ENCODE measurements at places on chromosomes 7 and 10.

GRCh38 chr7:12139416-12139815 is 71.7 kb upstream of the TMEM106B start:
- DNase-seq = no peak

DNA sequence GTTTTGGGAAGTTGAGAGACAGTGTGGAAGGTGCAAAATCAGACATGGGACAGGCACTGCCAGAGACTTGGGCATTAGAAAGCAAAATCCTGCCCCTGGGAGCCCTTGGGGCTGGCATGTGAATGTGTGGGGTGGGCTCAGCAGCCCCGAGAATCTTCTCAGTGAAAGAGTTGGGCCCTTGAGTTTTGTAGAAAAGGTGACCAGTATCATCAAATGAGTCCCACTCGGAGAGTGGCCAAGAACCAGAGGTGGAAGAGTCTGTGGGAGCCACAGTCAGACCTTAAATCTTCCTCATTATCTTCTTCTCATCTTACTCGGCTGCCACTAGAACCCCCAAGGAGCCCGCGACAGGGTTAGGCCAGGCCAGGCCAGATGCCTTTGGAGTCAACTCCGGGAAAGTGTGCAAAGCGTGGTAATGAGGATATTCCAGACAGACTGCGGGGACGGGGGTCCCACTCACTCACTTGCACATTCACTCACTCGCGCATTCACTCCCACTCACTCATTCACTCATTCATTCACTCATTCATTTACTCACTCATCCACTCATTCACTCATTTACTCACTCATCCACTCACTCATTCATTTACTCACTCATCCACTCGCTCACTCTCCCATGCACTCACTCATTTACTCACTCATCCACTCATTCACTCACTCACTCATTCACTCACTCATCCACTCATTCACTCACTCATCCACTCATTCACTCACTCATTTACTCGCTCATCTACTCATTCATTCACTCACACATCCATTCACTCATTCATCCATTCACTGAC is 74.9 kb downstream of the CARD11 start:
- no peak for DNase-seq

- DNase-seq = no peak
Measured at GRCh38 chr10:96416643-96417042, 57.8 kb upstream of the OPALIN start.

DNA sequence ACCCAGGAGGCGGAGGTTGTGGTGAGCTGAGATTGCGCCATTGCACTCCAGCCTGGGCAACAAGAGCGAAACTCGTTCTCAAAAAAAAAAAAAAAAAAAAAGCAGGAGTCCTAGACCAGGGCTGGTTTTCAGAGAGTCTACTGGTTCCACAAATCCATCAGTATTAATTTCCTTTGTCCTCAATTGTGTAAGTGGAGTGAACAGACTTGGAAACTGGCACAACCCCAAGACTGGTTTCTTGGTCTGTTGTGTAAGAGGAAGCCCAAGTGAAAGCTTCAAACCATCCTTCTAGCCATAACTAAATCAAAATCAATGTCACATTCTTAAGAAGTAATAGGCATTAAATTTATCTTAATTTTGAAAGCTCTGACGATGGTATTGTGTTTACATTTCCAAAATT is 213.6 kb downstream of the DGKI start:
- DNase-seq = no peak

DNA sequence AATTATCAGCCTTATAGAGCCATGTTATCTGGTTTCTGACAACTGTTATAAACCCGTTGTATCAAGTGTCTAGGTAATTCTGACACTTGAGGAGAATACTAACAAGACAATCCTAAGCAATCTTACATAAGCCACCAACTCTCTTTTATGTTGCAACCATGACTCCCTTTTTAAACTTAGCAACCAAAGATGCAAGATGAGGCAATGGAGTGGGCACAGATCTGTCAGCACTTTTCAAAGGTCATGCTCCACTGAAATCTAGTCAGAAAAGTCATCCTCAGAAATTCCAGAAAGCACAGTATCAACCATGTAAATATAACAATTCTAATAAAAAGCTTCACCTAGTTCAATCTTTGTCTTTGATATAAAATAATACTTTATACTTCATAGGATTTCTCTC is 77.0 kb upstream of the SEMA3A start:
- no peak for DNase-seq

GRCh38 chr10:131865223-131865917 is 35.4 kb upstream of the PPP2R2D start:
- no peak for DNase-seq

DNA sequence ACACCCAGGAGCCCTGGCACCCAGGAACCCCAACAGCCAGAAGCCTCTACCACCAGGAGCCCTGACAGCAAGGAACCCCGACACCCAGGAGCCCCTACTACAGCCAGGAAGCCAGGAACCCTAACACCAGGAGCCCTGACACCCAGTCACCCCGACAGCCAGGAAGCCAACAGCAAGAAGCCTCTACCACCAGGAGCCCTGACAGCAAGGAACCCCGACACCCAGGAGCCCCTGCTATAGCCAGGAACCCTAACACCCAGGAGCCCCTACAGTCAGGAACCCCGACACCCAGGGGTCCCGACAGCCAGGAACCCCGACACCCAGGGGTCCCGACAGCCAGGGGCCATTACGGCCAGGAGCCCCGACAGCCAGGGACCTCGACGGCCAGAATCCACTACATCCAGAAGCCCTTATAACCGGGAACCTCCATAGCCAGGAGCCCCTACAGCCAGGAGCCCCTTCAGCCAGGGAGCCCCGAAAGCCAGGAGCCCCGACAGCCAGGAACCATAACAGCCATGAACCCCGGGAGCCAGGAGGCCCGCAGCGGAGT is 440 bp upstream of the GLRX3 start:
- no peak for DNase-seq

- no peak for DNase-seq
Measured at GRCh38 chr10:77770868-77771175, 133.2 kb upstream of the KCNMA1 start.

GRCh38 chr7:11848251-11848650 is 16.3 kb upstream of the THSD7A start:
- no peak for DNase-seq

GRCh38 chr10:6275022-6275997 is 72.6 kb downstream of the PFKFB3 start:
- no peak for DNase-seq

DNA sequence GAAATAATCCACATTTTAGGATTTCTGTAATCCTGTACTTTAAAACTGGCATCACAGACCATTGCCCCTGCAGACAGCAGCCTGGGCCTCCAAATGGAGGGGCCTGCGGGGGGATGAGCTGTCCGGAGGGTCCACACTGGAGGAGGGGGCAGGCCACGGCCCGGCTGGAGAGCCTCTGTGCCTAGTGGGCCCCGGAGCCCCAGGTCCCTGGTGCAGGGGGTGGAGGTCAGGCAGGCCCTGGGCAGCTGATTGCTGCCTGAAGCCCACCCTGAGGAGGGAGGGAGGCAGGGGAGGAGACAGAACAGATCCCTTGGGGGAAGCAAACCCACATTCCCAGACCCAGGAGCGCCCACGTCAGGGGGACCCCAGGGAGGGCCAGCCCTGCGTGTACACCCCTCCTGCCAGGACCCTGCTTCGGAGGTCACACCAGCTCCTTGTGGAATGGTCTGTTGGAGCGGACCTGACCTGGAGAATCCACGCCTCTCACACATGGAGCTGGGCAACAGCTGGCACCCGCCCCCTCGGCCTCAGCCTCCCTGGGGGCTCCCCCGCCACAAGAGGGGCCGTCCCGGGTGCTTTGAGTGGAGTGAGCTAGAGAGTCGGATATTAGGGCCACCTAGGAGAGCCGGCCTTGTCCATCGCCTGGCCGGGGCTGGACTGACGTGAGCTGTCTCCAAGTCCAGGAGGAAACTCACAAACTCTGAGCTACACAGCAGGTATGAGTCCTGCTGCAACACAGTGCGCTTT is 12.2 kb upstream of the FAM20C start:
- DNase-seq = no peak

DNA sequence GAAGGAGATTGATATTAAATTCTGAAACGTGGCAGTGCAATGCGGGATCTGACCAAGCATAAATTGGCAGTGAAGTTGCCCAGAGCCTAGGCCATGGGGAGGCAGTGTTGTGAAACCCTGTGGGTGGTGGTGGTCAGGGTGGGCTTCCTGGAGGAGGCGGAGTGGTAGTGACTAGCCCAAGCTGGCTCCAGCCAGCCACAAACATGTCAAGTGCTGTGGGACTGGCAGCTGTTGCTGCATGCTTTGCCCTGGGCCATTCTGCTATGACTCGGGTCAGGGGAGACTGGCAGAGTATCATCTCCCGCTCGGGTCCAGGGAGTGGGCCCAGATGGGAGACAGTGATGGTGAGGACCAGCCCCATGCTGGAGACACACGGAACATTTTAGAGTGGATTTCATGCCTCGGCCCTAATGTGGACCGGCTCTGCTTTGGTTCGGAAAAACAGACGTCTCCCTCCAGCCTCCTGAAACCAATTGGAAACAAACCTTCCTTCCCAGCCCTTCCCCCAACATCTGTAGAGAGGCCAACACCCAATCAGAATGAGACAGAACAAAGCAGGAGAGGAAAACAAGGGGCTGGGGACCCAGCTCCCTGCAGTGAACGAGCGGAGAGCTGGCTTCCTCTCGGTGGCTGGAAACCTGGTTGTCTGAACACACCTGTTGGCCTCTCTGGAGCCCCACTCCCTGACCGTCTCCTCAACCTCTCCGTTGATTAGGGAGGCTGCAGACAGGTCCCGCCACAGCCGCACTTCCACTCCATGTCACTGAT is 58.2 kb downstream of the TMEM270 start:
- DNase-seq = no peak

- no peak for DNase-seq
Measured at GRCh38 chr7:154302380-154302779, 250.2 kb downstream of the DPP6 start.

GRCh38 chr10:113609704-113610108 is 54.1 kb downstream of the NRAP start:
- no peak for DNase-seq

DNA sequence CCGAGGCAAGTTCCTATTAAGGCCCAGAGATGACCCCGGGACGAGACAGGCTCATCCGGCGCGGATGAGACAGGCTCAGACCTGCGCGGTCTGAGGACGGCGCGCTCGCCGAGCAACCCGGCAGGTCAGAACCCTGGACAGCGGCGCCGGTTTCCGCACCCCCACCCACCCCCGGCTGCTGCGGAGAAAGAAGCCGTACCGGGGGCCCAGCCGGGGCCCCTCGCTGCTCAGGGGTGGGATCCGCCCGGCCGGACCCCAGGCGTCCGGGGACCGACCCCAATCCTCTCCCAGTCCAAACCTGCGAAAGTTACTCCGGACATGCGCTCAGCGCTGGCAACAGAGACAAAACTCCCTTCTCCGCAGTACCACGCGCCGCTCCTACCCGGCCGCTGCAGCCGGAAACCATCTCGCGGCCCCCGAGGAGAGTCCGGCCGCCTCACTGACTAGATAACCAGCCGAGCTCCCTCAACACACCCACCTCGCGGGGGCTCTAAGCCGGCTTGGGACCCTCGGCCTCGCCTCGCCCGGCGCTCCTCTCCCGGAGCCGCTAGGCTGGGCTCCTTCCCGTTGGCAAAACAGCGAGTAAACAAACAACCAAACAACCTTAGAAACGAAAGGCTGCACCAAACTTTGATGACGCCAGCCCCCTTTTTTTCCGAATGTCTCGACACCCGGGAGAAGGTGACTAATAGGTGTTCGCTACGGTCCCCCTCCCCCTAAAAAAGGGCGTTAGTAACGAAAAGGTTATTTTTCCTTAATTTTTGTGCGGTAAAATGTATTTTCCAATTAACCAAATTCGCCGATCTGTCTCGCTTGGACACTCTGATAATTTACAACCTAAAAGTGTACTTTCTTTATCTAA is 2.3 kb upstream of the DRGX start:
- no peak for DNase-seq

- no peak for DNase-seq
Measured at GRCh38 chr10:132974249-132974796, 32.0 kb upstream of the CFAP46 start.

- DNase-seq = no peak
Measured at GRCh38 chr10:61151059-61151458, 207.1 kb upstream of the RHOBTB1 start.

DNA sequence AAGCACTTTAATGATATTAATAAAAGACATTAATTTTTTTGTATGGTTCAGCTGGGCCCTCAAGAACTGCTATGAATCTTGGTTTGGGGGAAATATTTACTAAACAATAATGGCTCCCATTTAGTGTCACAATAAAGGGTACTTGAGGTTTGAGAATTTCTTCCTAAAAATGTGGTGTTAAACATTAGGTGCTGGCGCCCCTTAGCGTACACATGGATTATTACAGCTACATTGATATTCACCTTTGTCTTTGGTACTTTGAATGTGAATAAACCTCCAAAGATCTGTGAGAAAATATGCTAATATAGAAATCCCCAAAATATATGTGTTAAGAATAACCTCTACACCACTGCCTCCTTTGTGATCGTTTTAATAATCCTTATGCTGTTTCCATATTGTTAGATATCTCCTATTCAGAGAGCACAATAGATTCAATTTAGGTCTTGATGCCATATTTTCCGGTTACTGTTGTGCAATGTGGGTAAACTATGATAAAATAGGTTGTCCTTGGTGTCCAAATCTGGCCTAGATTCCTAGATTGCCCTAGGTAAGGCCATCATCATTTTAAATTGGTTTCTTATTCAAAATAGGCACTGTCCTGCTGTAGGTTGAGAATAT is 161.8 kb upstream of the CACNA2D1 start:
- peak; percentile 34 for DNase-seq

DNA sequence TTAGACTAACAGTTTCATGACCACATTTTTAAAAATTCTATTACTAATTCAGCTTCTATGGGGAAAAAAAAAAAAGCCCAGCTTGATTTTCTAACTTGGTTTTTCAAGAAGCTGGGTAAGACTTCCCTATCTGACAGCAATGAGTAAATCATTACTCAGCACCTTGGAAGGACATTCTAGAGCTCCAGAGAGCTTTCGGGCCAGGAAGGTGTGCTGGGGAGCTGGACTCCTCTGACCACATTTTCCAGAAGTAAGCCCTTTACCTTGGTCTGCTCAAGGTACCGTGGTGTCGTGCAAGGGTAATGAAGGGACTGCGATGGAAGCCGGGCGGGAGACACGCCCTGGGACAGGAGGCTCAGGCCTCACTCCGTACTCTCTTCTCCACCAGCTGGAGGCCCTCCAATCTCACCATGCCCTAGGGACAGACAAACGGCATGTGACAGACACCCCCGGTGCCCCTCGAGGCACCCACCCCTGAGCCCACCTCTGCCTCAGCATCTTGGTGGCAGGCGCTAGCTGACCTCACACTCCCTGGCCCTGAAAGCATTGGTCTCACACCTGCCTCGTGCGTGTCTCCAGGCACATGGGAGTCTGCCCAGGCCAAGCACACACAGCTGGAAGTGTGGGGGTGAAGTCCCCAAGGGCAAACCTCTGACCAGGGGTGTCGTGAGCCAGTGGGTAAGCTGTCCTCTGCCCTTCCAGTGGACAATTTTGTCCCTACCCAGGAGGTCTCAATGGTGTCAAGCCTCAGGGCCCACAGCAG is 152.1 kb downstream of the OAT start:
- DNase-seq = no peak

- no peak for DNase-seq
Measured at GRCh38 chr10:71006506-71006905, 118.1 kb upstream of the PCBD1 start.

- DNase-seq = no peak
Measured at GRCh38 chr7:29243910-29244655, 49.5 kb downstream of the CHN2 start.

Data from NCI-H774 (cell line).